GM23338 (cell line): ENCODE measurements at places on chromosomes 1 and 21.
A peak's percentile ranks its signal among the peaks of the same experiment; 100 is the strongest.

- DNase-seq, result no peak
- H3K36me3 ChIP-seq, result no peaks in the 10 kb centered on the region
- H3K27ac ChIP-seq, result no peak overlapping the region
- H3K4me3 ChIP-seq, result no peak overlapping the region
- no peaks in the 10 kb centered on the region for H3K27me3 ChIP-seq
Measured at GRCh38 chr1:14298806-14299205, 299.7 kb upstream of the KAZN start.

DNA sequence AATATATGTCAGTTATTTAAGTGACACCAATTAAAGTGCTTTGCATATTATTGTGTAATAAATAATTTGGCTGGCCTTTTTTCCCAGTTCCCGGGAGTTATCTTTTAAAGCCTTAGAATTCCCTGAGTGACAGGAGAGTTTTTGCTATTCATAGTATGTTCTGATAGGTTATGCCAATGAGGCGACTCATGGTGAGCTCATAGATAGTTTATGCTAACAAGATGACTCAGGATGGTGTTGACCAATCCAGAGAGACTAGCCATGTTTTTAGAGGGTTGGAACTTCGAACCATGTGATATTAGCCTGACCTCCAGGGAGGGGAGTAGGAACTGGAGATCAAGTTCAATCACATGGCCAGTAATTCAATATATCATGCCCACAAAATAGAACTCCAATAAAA is 310.8 kb downstream of the USP25 start:
- H3K27ac ChIP-seq, result no peak overlapping the region
- no peaks in the 10 kb centered on the region for H3K27me3 ChIP-seq
- no peaks in the 10 kb centered on the region for H3K36me3 ChIP-seq
- H3K4me3 ChIP-seq, result no peak overlapping the region

DNA sequence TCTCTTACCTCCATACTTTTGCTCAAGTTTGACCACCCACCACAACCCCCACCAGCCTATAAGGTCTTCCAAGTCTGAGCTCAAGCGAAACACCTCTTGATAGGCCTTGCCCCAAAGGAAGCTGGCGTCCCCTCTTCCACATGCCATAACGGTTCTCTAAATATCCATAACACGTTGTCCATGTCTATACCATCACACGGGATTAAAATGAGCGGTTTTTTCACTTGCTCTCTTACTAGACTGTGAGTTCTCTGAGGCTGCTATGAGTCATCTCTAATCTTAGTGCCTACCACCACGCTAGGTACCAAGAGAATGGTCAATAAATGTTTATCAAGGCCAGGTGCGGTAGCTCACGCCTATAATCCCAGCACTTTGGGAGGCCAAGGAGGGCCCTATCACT is 41.0 kb downstream of the WASF2 start:
- DNase-seq, result no peak
- 0 out of 2 replicates have a peak, but pooled peaks cover 6% of the 10 kb centered on the region for H3K4me1 ChIP-seq
- H3K36me3 ChIP-seq, result no peaks in the 10 kb centered on the region
- no peaks in the 10 kb centered on the region for H3K27me3 ChIP-seq

- peaks cover 12% of the 10 kb centered on the region for H3K4me1 ChIP-seq
- peak; percentile 94 for DNase-seq
- H3K36me3 ChIP-seq, result no peaks in the 10 kb centered on the region
- peak overlapping the region; percentile 53 for H3K4me3 ChIP-seq
Measured at GRCh38 chr1:44819608-44820327, 11.4 kb downstream of the BTBD19 start.

DNA sequence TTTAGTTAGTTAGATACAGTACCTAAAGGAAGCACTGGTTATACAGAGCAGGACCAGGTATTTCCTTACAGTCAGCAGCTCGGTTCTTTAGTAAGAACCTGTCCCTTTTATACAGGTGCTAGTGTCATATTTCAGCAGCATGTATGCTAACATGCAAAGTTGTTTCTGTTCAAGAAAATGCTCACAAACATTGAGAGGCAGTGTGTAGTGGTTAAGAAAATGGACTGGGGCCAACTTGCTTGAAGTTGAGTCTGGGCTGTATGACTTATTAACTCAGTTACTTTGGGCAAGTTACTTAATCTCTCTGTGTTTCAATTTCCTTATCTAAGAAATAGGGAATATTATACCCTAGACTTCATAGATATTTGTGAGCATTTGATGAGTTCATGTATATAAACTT is 31.1 kb downstream of the AK4 start:
- H3K36me3 ChIP-seq, result no peaks in the 10 kb centered on the region
- H3K27ac ChIP-seq, result no peak overlapping the region
- no peak for DNase-seq
- H3K27me3 ChIP-seq, result no peaks in the 10 kb centered on the region
- H3K4me3 ChIP-seq, result no peak overlapping the region
- peaks cover 45% of the 10 kb centered on the region for H3K4me1 ChIP-seq

DNA sequence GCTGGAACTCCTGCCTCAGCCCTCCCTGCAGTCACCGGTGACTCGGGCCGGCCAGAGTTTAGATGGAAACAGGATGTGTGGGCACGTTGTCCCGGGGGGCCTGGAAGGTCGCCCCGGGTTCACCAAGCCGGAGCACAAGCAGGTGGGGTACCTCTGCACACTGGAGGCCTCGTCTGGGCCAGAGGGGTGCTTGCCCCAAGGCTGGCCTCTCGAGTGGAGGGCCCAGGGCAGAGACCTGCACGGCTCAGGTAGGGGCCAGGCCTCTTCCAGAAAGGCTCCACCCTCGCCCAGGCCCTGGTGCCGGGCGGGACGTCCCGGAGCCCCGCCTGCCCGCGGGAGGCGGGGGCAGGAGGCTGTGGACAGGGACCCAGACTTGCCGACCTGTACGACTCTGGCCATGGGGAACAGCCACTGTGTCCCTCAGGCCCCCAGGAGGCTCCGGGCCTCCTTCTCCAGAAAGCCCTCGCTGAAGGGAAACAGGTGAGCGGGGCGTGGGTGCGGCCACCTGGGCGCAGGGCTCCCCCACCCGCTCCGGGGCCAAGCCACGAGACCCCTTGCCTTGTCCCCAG is at the start of gene PLEKHN1:
Gene PLEKHN1, plus strand, starts transcription at position 348 of the 569 bp plus-strand sequence. Its CDS starts 50 bp downstream, at position 398.
- H3K27ac ChIP-seq, result no peak within 1 kb of the TSS
- H3K4me1 ChIP-seq, result no peaks in the 10 kb centered on the region; the same call in 1 of the 2 replicates
- H3K27me3 ChIP-seq, result peaks cover 40% of the 10 kb centered on the region

DNA sequence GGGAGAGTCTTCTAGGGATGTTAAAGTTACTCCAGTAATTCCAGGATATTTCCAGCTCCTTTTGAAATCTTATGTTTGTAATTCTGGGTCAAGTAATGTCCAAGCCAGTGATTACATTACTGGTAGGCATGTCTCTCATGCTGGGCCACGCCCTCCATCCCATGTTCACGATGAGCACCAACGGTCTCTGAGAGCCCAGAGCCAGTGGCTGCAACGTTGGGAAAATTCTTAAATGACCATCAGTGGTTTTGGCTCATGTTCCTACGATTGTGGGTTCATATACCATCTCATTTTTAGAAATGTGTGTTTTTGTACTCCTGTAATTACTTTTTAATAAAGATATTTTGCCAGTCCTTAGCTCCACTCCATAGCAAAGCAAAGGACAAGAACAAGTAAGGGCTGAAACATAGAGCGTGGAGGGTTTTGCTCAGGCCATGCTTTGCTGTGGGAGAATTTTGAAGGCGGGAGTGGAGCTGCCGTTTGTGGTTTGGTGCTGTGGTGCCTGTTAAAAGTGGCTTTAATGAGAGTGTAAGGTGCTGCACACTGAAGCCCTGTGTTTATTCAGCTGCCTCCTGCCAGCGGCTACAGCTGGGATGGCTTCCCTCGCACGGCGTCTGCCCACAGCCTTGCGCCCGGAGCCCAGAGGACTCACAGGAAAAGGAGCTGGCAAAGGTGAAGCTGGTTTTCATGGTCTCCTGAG is 28.9 kb downstream of the VANGL1 start:
- no peak for DNase-seq
- H3K4me3 ChIP-seq, result no peak overlapping the region
- no peaks in the 10 kb centered on the region for H3K27me3 ChIP-seq
- H3K27ac ChIP-seq, result 0 out of 2 replicates have a peak overlapping the region, but pooled peaks have one; percentile 50

DNA sequence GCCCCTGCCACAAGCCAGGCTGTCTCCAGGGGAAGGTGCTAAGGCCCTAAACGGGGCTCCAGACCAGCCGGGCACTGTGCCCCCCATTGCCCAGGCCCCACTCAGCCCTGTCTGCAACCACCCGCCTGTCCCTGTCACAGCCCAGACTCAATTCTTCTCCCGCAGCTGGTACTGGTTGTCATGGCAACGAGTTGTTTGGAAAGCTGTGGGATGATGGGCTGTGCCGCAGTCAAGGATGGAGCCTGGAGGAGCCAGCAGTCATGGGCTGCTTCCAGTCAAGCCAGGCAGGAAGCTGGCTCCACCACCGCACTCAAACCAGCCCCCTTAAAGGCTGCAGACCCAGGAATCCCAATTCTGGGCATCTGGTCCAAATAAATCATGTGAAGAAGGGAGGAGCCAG is 4.2 kb downstream of the SPOCD1 start:
- H3K4me3 ChIP-seq, result no peak overlapping the region
- DNase-seq, result peak; percentile 91
- H3K4me1 ChIP-seq, result no peaks in the 10 kb centered on the region

DNA sequence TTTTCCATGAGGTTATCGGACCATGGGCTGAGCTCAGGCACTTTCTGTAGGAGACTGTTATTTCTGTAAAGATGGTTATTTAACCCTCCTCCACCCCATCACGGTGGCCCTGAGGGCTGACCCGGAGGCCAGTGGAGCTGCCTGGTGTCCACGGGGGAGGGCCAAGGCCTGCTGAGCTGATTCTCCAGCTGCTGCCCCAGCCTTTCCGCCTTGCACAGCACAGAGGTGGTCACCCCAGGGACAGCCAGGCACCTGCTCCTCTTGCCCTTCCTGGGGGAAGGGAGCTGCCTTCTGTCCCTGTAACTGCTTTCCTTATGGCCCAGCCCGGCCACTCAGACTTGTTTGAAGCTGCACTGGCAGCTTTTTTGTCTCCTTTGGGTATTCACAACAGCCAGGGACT is 2.6 kb upstream of the CCDC28B start:
- H3K27me3 ChIP-seq, result peaks cover 7% of the 10 kb centered on the region
- H3K36me3 ChIP-seq, result peaks cover 32% of the 10 kb centered on the region
- no peak overlapping the region for H3K4me3 ChIP-seq
- no peak overlapping the region for H3K27ac ChIP-seq
- DNase-seq, result no peak

- DNase-seq, result no peak
- no peak overlapping the region for H3K4me3 ChIP-seq
- no peaks in the 10 kb centered on the region for H3K27me3 ChIP-seq
- H3K27ac ChIP-seq, result no peak overlapping the region
Measured at GRCh38 chr1:153431427-153431826, 15.1 kb downstream of the S100A7A start.

DNA sequence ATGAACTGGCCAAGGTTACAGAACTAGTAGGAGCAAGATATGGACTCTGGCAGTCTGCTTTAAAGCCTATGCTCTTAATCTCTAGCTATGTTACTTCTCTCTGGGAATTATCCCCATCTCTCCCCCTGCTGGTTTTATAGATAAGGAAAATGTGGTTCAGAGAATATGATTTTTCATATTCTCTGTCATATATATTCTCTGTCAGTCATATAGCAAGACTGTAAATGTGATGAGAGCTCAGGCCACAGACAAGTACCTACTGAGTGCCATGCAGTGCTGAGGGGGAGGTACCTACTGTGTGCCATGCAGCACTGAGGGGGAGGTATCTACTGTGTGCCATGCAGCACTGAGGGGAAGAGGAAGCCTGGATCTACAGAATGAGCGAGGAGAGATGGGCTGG is 220.3 kb upstream of the FGGY start:
- no peak for DNase-seq
- H3K27ac ChIP-seq, result peak overlapping the region; percentile 97
- no peaks in the 10 kb centered on the region for H3K36me3 ChIP-seq
- no peak overlapping the region; the same call in 1 of the 2 replicates for H3K4me3 ChIP-seq
- H3K27me3 ChIP-seq, result no peaks in the 10 kb centered on the region

GRCh38 chr1:61397935-61398334 is 315.6 kb downstream of the NFIA start:
- no peak overlapping the region for H3K4me3 ChIP-seq
- no peaks in the 10 kb centered on the region for H3K36me3 ChIP-seq
- H3K27me3 ChIP-seq, result peaks cover under 1% of the 10 kb centered on the region; the same call in 1 of the 2 replicates
- H3K4me1 ChIP-seq, result no peaks in the 10 kb centered on the region

- H3K36me3 ChIP-seq, result no peaks in the 10 kb centered on the region
- H3K27me3 ChIP-seq, result no peaks in the 10 kb centered on the region
- no peak overlapping the region for H3K4me3 ChIP-seq
Measured at GRCh38 chr21:28857752-28858151, 134.9 kb downstream of the LTN1 start.

DNA sequence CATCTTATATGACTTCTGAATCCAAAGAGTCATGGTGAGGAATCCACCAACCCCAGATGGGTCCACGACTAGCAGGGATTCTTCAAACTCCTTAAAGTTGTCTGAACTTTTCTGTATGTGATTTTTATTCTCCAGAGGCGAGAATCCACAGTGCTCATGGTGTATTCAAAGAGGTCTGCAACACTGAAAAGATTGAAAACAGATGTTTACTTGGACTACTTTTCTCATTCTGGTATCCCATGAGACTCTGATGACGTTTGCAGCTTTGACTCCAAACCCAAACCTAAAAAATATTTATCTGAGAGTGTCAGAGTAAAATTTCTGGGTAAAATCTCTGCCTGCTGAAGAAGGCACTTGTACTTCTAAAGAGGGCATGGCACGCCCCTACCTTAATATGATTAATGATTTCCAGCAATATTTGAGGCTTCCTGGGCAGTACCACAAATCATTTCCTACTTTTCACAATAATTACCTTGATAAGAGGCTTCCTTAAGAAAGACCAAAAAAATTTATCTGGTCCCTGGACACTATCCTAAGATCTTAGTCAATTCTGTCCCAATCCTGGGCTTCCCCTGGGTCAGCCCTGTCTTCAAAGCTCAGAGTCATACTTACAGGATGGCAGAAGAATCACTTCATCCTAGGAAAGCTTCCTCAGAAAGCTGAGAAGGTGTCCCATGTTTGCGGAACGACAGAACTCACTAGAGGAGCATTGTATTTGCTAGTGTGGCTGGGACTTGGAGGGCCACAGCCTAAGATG is 76.5 kb upstream of the MAP10 start:
- H3K27ac ChIP-seq, result no peak overlapping the region
- no peak overlapping the region for H3K4me3 ChIP-seq
- no peaks in the 10 kb centered on the region for H3K27me3 ChIP-seq

- H3K36me3 ChIP-seq, result no peaks in the 10 kb centered on the region
- no peaks in the 10 kb centered on the region for H3K27me3 ChIP-seq
- H3K4me1 ChIP-seq, result peaks cover 79% of the 10 kb centered on the region
- H3K4me3 ChIP-seq, result no peak overlapping the region
- peak overlapping the region; percentile 64 for H3K27ac ChIP-seq
Measured at GRCh38 chr1:54361342-54361741, 44.9 kb downstream of the SSBP3 start.

GRCh38 chr21:43712268-43712942 is 6.5 kb upstream of the PDXK start:
- H3K36me3 ChIP-seq, result no peaks in the 10 kb centered on the region
- H3K27ac ChIP-seq, result 0 out of 2 replicates have a peak overlapping the region, but pooled peaks have one; percentile 45
- peaks cover 3% of the 10 kb centered on the region for H3K27me3 ChIP-seq
- H3K4me3 ChIP-seq, result no peak overlapping the region
- peaks cover 19% of the 10 kb centered on the region for H3K4me1 ChIP-seq
